Fibroblast of mammary gland (primary cell): ENCODE measurements at places on chromosomes 7 and 10.

DNA sequence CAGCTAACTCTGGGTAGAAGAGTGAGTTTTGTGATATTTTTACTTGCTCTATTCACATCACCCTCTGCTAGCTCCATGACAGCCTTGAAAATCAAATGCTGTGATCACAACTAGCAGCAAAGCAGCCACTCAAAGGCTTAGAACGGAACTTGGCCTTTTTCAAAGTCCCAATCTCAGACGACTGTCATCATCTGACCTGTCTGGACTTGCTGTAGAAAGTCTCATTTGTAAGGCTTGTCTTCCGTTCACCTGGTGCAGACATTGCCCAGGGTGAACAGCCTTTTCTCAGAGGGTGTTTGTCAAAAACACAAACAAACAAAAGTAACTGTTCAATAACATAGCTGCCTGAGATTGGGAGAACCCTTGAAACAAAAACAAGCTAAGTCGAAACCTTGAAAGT is 458.9 kb upstream of the ADARB2 start:
- no peak for DNase-seq

GRCh38 chr10:130656187-130656575 is 520.0 kb downstream of the GLRX3 start:
- DNase-seq: no peak

GRCh38 chr7:19001854-19002253 is 115.6 kb downstream of the TWIST1 start:
- DNase-seq: peak; percentile 62

DNA sequence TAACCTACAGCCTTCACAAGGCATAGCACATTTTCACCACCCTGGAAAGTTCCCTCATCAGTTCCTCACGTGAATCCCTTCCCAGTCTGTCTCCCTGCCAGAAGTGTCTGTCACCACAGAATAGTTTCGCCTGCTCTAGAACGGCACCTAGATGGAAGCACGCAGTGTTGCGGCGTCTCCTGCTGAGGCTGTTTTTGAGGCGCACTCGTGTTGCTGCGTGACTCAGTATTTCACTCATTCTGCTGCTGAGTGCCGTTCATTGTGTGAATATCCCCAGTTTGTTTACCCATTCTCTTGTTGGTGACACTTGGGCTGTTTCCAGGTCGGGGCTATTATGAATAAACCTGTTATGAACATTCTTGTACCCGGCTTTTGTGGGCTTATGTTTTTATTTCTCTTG is 12.8 kb downstream of the NOS3 start:
- DNase-seq: no peak

GRCh38 chr10:3619241-3619640 is 165.8 kb downstream of the KLF6 start:
- no peak for DNase-seq

- DNase-seq: peak; percentile 41
These were observed 12.5 kb upstream of the ZNF212 start for GRCh38 chr7:149226840-149227494.

DNA sequence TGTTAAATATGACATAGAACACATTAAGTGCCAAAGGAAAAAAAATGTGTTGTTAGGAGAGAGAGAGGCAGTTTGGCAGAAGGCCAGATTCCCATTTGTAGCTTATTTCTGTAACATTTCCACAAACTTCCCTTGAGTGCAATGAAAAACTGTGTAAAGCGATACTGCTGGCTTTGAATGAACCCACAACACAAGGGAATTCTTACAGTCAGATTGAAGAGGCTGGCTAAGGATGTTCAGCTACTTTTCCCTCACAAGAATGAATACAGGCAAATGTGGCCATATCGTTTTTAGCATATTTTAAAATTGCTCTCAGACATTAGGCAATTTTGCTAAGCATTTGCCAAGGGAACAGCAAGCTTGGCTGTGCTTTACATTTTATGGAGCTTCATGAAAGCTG is 614.1 kb upstream of the FZD8 start:
- DNase-seq: peak; percentile 51

GRCh38 chr7:108087778-108088177 is 42.4 kb downstream of the LAMB4 start:
- no peak for DNase-seq

GRCh38 chr7:111678281-111678680 is 116.0 kb upstream of the IMMP2L start:
- peak; percentile 51 for DNase-seq

DNA sequence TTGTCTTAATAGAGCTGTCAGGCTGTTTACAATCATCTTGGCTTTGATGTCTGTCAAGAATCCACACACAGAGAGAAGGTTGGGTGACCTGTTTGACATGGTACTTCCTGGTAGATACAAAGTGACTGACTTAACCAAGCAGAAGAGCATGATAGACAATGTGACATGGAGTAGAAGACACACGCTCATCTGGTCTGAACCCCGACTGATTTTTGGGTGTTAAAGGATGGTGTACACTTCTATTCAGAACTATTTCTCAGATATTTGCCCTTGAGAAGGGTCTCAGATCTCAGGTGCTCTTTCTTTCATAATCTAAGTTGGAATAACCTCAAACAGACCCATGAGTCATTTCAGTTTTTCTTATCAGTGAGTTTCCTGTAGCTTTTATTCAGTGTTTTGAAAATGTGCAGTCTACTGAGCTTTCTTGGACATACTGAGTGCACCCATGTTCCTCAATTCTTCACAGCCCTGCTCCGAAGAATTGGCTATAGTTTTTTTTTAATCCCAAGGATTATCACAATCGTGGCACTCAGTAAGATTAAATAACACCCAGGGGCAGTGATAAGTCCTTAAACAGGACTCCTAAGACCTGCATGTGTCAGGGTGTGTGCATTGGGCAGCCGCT is 46.4 kb upstream of the NXPH1 start:
- no peak for DNase-seq

GRCh38 chr10:75401569-75402485 is at the start of gene ZNF503:
ZNF503 (minus strand) TSS chr10:75401764; CDS start chr10:75401419, 345 bp downstream.
- DNase-seq: peak; percentile 96

DNA sequence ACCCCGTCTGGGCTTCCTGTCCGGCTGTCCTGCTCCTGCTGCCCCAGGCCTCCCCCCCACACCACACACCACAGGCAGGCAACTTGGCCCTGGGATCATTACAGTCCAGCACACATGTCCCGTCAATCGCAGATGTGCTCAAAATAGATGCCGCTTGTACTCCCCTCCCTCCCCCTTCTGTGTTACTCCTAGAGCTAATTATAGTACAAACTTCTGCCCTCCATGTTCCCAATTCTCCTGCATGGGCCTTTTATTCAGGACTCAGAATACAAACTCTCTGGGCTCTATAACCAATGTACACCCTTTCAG is at the start of gene SYNPO2L:
Gene SYNPO2L, minus strand, starts transcription at position 40 of the 309 bp plus-strand sequence. CDS start 107 bp downstream, outside the sequence.
- DNase-seq: no peak

DNA sequence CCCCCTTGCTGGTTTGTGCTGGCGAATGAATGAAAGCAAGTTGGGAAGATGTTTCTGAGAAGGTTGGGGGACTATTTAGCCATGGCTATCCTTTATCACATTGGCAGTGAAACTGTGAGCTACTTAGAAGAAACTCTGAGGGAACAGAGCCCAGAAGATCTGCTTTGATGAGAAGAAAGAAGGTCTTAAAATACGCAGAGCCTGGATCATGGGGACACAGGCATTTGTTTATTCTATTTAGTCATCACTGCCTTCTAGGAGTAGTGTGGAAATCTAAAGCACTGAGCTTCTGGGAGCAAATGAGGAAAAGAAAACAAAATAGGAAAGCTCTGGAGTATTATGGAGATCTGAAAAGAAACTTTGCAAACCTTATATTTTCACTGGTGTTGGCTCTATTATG is 28.5 kb downstream of the CPED1 start:
- peak; percentile 90 for DNase-seq

DNA sequence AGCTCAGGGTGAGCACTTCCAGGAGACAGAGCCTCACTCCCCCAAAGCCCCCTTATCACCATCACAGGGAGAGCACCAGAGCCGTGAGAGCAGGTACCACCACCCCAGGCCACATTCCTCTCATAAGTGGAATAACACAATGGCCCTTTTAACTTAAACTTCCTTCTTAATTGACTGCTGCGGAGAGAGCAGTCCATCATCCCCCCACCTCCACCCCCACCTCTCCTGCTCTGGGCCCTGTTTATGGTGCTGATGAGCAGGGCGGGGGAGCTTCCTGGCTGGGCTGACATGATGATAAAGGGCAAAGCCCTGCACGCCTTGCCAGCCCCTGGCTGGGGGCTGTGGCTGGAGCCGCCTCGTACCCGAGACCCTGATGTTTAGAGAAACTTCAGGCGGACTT is 81.4 kb upstream of the PODXL start:
- DNase-seq: no peak

GRCh38 chr7:69871213-69871885 is 273.1 kb downstream of the AUTS2 start:
- DNase-seq: peak; percentile 91

- no peak for DNase-seq
These were observed 59.2 kb upstream of the GLCCI1 start for GRCh38 chr7:7909376-7909775.

- no peak for DNase-seq
These were observed 23.0 kb upstream of the CDHR3 start for GRCh38 chr7:105940109-105940508.

DNA sequence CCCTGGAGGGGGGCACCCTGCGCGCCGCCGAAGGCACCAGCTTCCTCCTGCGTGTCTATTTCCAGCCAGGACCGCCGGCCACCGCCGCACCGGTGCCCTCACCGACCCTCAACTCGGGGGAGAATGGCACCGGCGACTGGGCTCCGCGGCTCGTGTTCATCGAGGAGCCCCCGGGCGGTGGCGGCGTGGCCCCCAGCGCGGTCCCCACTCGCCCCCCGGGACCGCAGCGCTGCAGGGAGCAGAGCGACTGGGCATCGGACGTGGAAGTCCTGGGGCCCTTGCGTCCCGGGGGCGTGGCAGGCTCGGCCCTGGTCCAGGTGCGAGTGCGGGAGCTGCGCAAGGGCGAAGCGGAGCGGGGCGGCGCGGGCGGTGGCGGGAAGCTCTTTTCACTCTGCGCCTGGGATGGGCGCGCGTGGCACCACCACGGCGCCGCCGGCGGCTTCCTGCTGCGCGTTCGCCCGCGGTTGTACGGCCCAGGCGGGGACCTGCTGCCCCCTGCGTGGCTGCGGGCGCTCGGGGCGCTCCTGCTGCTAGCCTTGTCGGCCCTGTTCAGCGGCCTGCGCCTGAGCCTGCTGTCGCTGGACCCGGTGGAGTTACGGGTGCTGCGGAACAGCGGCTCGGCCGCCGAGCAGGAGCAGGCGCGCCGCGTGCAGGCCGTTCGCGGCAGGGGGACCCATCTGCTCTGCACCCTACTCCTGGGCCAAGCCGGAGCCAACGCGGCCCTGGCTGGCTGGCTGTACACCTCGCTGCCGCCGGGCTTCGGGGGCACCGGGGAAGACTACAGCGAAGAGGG is 594 bp downstream of the CNNM1 start:
- peak; percentile 7 for DNase-seq

DNA sequence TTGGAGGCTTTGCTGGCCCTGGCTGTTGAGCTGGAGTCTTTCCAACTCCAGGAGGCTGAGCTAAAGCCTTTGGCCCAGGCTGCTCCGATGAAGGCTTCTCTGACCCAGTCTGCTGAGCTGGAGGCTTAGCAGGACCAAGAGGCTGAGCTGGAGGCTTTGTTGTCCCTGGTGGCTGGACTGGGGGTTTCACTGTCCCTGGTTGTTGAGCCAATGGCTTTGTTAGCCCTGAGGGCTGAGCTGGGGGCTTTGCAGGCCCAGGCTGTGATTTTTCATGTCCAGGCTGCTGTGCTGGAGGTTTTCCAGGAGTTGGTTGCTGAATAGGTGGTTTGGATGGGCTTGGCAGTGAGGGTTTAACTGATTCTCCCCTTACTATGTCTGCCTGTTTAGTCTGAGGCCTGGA is 7.3 kb downstream of the PCLO start:
- no peak for DNase-seq

GRCh38 chr10:109862738-109863137 is 60.6 kb downstream of the XPNPEP1 start:
- no peak for DNase-seq

DNA sequence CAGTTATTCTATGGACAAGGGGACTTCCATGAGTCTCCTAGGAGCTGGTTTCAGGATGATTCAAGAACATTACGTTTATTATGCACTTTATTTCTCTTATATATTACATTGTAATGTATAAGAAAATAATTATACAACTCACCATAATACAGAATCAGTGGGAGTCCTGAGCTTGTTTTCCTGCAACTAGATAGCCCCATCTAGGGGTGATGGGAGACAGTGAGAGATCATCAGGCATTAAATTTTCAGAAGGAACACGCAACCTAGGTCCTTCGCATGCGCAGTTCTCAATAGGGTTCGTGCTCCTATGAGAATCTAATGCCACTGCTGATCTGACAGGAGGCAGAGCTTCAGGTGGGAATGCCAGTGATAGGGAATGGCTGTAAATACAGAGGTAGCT is 137.9 kb downstream of the ANKRD30A start:
- no peak for DNase-seq

- DNase-seq: no peak
These were observed 3.7 kb downstream of the IKZF1 start for GRCh38 chr7:50308203-50308531.

GRCh38 chr7:142332421-142332820 is 74.6 kb upstream of the PRSS58 start:
- no peak for DNase-seq

DNA sequence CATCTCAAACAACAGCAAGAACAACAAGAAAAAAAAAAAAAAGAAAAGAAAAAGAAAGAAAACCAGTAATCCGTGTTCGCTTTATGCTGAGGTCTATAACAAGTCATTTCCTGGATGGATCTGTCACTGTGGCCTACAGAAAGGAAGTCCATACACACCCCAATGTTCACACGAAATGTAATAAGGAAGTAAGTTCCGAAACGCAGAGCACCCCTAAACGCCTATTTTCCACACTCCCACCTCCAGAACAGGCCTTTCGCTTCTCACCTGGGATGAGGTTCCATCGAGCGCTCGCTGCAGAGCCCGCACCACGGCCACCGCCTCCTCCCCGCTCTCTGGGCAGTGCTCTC is 735 bp downstream of the ZNF394 start:
- peak; percentile 17 for DNase-seq

DNA sequence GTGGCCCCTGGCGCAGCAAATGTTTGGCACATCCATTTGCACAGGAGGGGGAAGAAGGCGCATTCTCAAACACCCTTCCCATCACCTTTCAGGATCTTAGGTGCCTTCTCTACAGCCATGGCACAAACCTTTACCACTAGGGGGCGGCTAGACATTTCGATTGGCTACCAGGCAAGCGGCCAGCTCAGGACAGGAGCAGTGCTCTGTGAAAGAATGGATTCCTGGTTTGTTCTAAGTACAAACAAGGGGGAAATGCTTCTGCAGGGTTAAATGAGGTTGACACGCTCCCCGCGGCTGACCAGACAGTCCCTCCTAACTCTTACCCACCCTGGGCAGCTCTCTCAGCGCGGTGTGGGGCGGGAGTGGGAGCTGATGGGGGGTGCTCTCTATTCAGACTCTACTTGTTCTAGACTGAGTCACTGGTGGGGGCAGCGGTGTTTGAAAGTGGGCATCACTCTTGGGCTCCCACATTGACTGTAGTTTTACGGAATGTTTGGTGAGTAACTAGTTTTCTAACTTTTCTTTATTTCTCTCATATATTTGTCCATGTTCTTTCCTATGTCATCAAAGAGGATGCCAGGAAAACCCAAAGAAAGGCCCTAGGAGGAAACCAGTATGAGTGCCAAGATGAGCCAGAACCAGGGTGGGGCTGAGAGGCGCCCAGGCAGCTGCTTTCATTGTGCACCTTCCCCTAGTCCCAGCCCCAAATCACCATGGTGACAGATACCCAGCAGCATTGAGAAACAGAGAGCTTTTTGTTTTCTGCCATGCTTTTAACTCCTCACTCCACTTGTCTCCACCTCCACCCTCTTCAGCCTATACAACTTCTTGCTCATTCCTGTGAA is 61.4 kb upstream of the GPR158 start:
- DNase-seq: peak; percentile 67

- no peak for DNase-seq
These were observed 37.3 kb downstream of the INPP5A start for GRCh38 chr10:132574783-132575319.
